ENCODE measurements at places on chromosomes 4 and X.

DNA sequence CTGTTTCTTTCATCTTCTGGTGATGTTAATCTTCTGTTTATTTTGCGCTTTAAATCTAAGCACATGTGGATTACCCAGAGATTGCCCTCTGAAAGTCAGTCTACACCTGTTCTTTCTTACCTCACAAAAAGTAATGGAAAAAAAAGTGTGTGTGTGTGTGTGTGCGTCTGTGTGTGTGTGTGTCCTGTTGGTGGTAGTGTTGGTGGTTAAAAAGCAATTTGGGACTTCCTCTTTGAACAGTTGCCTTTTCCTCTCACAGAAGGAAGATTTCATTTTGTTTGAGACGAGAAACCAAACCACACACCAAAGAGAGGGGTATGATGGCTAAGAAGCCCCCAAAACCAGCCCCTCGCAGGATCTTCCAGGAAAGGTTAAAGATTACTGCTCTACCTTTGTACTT lies at the start of gene STAP1:
Gene STAP1, plus strand, starts transcription at position 235 of the 400 bp plus-strand sequence. Its CDS starts 83 bp downstream, at position 318.
- no peak for DNase-seq

DNA sequence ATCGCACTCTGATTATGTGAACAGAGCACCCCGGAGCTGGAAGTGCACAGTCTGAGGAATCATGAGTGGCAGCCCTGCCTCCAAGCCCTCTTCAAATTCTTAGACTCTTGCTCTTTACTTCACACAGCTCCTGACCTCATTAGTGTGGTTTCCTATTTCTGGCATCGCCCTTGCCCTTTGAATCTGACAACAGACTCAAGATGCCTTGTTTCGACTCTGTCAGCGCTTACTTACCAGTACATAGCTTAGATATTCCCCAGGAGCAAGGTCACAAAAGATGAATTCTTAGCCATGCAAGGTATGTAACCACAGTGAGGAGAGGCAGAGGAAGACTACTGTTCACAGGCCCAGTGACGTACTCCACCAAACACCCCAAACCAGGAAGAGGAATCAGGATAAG lies 167.2 kb downstream of the KDR start:
- no peak for DNase-seq

DNA sequence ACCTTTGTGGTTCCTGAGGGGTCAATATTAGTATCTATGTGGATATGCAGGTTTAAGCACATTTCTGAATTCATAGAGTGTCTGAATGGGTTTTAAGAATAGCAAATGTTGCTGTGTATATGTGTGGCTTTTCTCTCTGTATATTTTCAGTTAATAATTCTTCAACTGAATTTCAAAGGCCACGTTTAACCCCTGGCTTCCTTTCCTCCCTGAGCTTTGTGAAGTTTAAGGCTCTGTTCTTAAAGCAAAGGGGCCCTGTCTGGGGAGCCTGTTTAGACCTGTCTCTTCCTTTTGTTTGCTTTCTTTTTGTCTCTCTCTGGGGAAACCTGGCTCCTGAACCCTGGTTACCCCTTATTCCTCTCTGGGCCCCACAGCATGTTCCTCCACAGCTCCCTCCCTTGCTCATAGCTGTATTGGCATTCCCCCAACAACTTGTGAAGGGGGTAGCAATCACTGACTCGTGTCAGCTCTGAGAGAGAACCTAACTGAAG lies 139.1 kb downstream of the COL4A6 start:
- DNase-seq = peak; percentile 30

GRCh38 chr4:82201303-82201702 lies 172.5 kb downstream of the HNRNPD start:
- DNase-seq = no peak

DNA sequence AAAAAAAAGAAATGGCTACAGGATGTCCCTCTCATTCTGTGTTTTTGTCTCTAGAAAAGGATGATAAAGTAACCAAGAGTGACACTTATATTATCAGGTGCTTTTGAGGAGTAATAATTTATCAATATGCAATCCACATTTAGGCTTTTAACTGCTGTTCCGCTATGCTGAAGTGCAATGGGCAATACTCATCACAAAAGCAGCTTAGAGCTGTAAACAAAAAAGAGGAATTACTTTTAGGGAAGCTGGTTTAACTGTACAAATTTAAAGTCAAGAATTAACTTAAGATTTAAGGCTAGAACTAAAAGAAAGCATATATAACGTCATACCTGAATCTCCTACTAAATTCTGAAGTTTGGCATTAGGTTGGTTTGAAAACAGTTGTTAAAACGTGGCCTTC lies 93.5 kb upstream of the DDX3X start:
- DNase-seq = no peak

DNA sequence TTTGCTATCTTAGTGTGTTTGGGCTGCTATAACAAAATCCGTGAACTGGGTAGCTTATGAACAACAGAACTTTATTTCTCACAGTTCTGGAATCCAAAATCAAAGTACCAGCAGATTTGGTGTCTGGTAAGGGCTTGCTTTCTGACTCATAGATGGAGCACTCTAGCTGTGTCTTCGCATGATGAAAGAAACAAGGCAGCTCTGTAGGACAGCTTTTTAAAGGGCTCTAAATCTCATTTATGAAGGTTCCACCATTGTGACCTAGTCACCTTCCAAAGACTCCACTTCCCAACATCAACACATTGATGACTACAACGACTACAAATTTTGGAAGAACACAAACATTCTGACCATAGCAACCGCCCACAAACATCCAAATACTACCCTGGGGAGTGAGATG lies 158.6 kb upstream of the LCORL start:
- DNase-seq = no peak

GRCh38 chr4:19650903-19651864 lies 600.5 kb upstream of the SLIT2 start:
- DNase-seq = no peak

DNA sequence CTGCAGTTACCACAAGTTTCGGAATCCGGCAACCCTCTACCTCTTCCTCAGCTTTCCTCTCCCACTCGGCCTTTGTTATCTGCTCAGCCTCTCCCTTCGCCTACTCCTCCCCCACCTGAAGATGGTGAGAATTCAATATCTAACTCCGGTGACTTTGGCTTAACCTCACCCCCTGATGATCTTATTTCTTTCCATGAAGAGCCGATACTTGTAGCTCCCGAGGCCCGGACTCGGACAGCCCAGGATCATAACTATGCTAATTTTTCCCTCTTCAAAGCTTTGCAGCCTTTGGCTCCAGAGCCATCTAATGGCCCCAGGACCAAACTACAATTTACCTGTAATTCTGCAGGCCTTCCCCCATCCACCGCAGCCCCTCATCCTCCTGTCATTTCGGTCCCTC lies 32.0 kb upstream of the MGST2 start:
- DNase-seq = peak; percentile 61

DNA sequence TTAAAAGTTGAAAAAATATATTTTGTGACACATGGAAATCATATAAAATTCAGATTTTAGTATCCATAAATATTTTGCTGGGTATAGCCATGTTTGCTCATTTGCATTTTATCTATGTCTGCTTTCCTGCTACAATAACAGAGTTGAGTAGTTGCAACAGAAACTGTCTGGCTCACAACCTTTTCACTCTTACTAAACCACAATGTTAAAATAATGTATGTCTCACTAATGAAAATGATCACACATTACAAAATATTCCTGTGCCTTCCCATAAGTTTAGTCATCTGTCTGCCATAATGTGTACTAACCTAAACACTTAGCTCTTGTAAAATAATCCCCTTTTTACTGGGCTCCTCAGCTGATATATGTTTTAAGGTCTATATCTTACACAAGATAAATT lies 174.0 kb upstream of the PRPS2 start:
- no peak for DNase-seq

GRCh38 chr4:150232029-150232428 lies 153.8 kb downstream of the DCLK2 start:
- DNase-seq = no peak

GRCh38 chr4:174714393-174715211 lies 114.4 kb downstream of the GLRA3 start:
- no peak for DNase-seq

DNA sequence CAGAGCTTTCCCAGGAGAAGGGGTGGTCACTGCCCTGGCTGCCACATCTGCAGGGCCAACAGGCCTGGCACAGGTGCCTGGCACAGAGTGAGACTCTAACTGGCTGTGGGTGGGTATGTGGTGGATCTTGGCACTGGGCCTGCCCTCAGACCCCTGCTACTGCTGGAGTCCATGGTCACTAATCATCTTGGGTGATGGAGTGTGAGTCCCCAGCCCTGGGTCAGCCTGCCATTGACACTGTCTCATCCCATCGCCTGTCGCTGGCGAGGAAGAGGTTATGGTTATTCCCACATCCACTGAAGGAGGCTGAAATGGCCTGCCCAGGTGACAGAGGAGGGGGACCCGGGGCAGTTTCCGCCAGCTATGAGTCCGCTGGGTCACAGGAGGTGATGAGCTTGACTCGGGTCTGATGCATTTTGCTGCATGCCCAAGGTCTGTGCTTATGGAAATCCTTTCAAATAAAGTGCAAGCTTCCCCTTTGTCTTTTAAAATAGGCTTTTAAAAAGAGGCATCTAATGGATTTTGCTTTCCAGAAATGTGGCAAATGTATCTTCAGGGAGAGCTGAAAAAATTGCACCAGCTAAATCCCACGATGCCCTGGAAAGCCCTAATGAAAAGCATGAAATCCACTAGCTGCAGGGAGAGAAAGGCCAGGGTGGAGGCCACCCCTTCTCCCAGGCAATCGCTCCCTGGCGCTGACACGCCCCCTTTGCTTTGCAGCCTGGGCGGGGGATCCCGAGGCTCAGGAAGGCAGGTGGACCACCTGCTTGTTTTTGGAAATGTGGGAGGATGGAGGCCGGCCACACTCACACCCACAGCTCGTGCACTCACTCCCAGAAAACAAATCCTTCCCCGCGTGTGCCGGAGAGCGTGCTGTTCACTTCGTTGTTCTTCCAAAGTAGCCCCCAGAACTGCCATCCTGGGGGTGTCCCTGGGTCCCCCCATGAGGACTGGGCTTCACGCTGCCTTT lies 54.9 kb downstream of the ABLIM2 start:
- no peak for DNase-seq

DNA sequence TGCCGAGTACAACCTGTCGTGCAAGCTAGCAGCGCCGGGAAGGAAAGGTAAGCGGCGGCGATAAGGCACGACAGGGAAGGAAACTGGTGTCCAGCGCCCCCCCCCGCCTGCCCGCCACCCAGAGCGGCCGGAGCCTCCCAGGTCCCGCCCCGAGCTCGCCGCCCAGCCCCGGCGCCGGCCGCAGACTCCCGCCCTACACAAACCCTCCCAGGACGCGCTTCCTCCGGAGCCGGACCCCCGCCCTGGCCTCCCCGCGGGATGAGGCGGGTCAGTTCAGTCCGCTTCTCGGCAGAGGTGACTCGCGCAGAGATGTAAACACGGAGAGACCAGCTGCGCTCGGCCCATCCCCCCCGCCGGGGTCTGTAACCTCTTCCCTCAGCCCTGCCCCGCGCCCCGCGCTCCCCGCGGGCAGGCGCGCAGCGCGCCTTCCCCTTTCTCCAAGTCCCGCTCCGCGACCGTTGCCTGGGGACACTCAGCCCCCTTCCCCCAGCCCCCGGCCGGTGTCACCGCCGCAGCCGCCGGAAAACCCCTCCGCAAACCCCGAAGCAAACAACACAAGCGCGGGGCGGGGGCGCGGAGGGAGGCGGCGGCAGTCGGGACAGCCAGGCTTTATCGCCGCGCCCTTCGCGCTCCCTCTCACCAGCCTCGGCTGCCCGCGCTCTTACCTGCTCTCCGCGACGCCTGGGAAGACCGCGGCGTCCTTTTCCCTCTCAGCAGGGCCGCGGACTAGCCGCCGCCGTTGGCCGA lies 543 bp downstream of the ELF2 start:
- peak; percentile 92 for DNase-seq

GRCh38 chrX:32443841-32444240 lies 767.5 kb downstream of the DMD start:
- DNase-seq = no peak

- no peak for DNase-seq
Measured at GRCh38 chr4:159042097-159042605, 60.7 kb upstream of the RAPGEF2 start.

DNA sequence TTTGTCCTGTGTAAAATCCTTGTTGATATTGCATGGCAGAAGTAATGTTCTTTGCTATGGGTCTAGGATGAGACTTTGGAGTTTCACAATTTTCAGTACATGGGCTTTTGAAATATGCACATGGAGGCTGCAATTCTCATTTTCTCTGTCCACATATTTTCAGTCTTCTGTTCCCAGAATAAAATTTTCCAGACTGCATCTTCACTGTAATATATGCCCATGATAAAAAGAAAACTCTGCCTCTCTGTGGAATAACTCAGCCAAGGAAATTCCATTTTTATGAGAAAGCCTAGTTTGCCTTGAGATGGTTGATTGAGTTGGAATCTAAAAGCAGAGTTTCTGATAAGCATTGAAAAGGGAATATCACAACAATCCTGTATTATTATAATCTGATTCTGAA lies 601.4 kb upstream of the AADAT start:
- no peak for DNase-seq

DNA sequence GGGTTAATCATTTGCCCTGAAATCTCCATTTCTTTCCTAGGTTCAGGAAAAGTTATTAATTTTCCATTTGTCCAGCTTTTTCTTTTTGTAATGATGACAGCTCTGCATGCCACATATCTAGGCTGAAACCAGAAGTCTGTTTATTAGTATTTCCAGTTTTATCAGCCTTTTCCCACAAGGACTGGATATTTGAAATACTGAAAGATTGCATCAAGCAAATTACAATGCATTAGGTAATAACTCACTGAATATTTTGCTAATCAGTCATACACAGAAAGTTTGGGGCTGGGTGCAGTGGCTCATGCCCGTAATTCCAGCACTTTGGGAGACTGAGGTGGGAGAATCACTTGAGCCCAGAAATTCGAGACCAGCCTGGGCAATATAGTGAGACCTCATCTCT lies 21.5 kb downstream of the SLC9A7 start:
- no peak for DNase-seq

DNA sequence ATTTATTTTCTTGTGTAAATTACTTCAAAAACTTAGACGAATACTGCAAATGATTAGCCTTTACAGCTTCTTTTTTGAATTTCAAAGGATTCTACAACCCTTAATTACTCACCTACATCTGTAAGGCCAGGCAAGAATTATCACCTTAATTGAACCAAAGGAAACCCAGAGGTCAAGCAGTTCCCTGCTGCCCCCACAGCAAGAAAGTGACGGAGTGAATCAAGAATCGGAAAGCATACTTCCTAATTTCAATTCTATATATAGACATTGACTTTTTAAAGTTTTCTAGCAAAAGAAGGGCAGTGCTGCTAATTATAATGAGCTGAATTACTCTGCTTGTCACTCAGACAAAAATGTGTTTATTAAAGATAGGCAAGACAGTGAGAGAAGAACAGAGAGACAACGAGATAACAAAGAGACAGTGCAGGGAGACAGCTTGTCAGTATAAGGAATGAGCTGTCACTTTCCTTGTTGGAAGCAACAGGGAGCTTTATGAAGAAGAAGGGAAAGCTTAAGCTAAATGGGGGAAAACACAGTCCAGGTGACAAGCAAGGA lies 47.5 kb upstream of the SPANXN4 start:
- no peak for DNase-seq

- DNase-seq = no peak
Measured at GRCh38 chr4:119050527-119051090, 85.0 kb upstream of the MYOZ2 start.

GRCh38 chr4:653080-653821 lies 20.8 kb downstream of the ATP5ME start:
- DNase-seq = no peak
